Stimulated activated CD8-positive, alpha-beta memory T cell treated with anti-CD3 and anti-CD28 coated beads, Interleukin-4, amount 100 ng/mL, for 4 hours (primary cell): ENCODE measurements at places on chromosomes 3 and 15.

DNA sequence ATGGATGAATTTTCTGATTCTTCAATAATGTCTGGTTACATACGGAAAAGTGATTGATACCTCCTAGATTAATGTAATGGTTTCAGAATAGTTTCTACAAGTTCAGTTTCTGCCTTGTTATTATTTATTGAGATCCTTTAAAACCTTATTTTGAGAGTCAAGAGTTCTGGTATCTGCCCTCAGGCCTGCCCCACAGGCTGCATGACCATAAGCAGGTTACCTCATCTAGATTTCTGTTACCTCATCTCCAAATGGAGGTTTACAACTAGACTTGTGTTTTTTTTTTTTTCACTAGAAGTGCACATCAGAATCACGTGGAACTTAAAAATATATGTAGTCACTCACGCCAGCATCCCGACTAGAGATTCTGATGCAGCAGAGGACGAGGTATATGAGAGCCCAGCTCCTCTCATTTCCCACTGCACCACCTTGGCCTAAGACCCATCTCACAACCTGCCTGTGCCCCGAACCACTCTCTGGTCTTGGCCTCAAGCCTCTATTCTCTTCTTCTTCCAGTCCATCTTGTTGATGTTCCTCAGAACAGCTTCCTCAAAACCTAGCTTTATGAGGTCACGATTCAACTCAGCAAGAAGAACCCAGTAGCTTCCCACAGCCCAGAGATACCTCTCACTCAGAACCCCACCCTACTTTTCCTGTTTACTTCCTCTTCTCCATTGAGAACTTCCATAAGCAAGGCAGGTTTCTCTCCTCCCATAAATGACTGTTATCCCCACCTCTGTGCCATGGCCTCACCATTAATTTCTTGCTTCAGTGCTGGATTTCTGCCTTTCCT, 353.4 kb downstream of the CHST2 start:
- no peak for DNase-seq

GRCh38 chr3:32450426-32450825, 52.2 kb downstream of the CMTM6 start:
- no peak for DNase-seq

DNA sequence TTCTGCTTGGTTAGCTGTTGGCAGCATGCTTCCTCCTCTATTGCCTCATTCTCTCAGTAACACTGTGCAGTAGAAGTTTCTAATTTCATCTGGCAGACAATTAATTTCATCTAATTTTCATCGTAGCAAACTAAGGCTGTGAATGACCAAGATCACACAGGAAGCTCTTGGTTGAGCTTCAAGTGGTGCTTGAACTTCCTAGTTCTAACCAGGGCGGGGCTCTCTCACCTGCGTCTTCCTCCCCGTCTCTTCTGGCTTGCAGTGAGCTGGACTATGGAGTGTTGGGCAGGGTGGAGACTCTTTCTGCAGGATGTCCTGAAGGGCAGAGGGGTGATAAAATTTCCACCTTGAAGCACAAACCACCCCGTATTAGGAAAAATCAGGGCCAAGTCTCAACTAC, 2.0 kb upstream of the IL16 start:
- no peak for DNase-seq

DNA sequence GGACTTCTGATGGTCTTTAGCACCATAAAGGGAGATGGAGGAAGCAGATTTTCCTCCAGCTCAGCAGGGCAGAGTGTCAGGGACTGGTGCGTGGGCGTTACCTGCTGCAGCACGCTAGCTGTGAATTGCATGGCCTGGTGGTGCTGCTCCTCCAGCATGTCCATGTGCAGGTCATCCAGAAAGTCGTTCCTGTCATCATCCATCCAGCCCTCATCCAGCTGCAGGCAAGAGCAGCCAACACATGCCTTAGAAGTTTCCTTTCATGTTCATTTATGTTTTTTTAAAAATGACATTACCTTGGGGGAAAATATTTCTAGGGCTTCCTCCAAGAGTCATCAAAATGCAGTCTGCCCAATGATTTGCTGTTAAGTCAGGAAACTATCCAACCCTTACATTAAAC, 239.2 kb downstream of the PDZRN3 start:
- no peak for DNase-seq

GRCh38 chr3:71356265-71356664, 227.3 kb downstream of the FOXP1 start:
- no peak for DNase-seq
